ENCODE measurements at places on chromosomes 3 and 15. TPM values are rescaled to one million over a fixed set of nuclear protein-coding genes. Genes with fewer than 3 reads are reported as not detected.

The SOX14 gene
- total RNA-seq = not detected

The LTF gene
- total RNA-seq = not detected

The POC1A gene
- 1.9 TPM for total RNA-seq

The PPARG gene
- 20.8 TPM for total RNA-seq

The ARID3B gene
- total RNA-seq = 2.3 TPM

The FAM227B gene
- total RNA-seq = 2.4 TPM

The RTP4 gene
- total RNA-seq = 2.8 TPM

The SCAP gene
- 75.5 TPM for total RNA-seq

The SPTSSB gene
- not detected for total RNA-seq

The LRRC2 gene
- 6.0 TPM for total RNA-seq

The CCR9 gene
- not detected for total RNA-seq

The LYZL4 gene
- not detected for total RNA-seq

The SEMA3G gene
- total RNA-seq = 0.97 TPM

The NGLY1 gene
- 25.6 TPM for total RNA-seq

The CHRD gene
- 0.36 TPM for total RNA-seq

The AGTR1 gene
- total RNA-seq = 42.3 TPM

The BCL2A1 gene
- total RNA-seq = not detected

The NMNAT3 gene
- 1.1 TPM for total RNA-seq

The SLC28A2 gene
- not detected for total RNA-seq

The SLC24A5 gene
- 0.16 TPM for total RNA-seq

The GTF2A2 gene
- total RNA-seq = 23.5 TPM

The ISLR gene
- total RNA-seq = 194 TPM

The CADPS gene
- total RNA-seq = 7.0 TPM

The AP3B2 gene
- 1.6 TPM for total RNA-seq

The AGBL1 gene
- total RNA-seq = not detected

The TADA3 gene
- total RNA-seq = 96.5 TPM

The RBMS3 gene
- 76.7 TPM for total RNA-seq

The DPPA2 gene
- not detected for total RNA-seq

The CCR8 gene
- total RNA-seq = not detected

The PLCH1 gene
- 0.32 TPM for total RNA-seq

The CSTA gene
- 3.7 TPM for total RNA-seq

The DAZL gene
- under 0.01 TPM for total RNA-seq

The GPR62 gene
- not detected for total RNA-seq

The TRPM1 gene
- not detected for total RNA-seq

The GOLGA6B gene
- total RNA-seq = not detected

The STX19 gene
- total RNA-seq = 0.16 TPM
